ENCODE measurements at places on chromosomes 3 and 15.
A peak's percentile ranks its signal among the peaks of the same experiment; 100 is the strongest.

- H3K36me3 ChIP-seq: no peaks in the 10 kb centered on the region
- no peak for DNase-seq
- no peaks in the 10 kb centered on the region for H3K27me3 ChIP-seq
- H3K4me1 ChIP-seq: peaks cover 6% of the 10 kb centered on the region
- no peak overlapping the region for H3K27ac ChIP-seq
Measured at GRCh38 chr3:27511724-27512422, 27.7 kb upstream of the SLC4A7 start.

DNA sequence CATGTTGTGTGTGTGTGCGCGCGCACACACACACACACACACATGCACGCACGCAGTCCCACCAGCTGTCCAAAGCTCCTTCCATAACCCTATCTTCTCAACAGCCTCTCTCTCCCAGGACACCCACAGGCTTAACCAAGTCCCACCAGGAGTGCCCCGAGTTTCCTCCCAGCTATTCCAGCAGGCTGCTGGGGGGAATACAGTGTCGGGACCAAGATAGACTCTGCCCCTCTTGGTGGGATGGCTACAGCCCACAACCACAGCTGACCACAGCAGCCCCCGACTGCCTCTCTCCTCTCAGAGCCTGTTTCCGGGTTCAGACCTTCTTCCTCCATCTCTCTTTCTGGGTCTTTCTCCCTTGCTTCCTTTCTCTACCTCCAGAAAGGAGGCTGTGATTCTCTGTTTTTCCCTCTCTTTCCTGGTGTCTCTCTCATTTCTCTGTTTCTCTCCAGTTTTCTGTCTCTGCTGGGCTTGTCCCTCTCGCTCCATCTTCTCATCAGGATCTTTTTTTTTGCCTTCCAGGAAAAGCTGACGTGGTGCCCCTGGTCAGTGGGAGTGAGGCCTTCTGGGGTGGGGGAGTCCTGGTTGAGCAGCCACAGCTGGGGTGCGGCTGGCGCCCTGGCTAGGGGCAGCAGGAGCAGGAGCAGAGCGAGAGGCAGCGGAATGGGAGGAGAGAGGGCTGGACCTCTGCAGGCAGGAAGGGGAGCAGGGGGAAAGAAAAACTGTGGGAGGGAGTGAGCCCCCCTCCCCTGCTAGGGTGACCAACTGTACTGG, 3.3 kb upstream of the ISLR start:
- H3K27ac ChIP-seq: no peak overlapping the region
- no peak for DNase-seq
- no peaks in the 10 kb centered on the region for H3K36me3 ChIP-seq
- peaks cover 34% of the 10 kb centered on the region for H3K4me1 ChIP-seq
- no peak overlapping the region for H3K4me3 ChIP-seq

DNA sequence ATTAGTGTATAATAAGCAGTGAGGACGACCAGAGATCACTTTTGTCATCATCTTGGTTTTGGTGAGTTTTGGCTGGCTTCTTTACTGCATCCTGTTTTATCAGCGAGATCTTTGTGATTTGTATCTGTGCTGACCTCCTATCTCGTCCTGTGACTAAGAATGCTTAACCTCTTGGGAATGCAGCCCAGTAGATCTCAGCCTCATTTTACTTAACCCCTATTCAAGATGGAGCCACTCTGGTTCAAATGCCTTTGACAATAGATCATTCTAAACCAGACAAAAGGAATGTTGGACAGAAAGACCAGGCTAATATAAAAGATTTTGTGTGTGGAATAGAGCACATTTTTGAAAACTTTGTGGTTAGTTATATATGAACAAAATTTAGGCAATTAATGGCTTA, 618.5 kb upstream of the BCHE start:
- no peak overlapping the region for H3K27ac ChIP-seq
- no peak overlapping the region for H3K4me3 ChIP-seq
- no peak for DNase-seq
- no peaks in the 10 kb centered on the region for H3K27me3 ChIP-seq
- no peaks in the 10 kb centered on the region for H3K4me1 ChIP-seq

DNA sequence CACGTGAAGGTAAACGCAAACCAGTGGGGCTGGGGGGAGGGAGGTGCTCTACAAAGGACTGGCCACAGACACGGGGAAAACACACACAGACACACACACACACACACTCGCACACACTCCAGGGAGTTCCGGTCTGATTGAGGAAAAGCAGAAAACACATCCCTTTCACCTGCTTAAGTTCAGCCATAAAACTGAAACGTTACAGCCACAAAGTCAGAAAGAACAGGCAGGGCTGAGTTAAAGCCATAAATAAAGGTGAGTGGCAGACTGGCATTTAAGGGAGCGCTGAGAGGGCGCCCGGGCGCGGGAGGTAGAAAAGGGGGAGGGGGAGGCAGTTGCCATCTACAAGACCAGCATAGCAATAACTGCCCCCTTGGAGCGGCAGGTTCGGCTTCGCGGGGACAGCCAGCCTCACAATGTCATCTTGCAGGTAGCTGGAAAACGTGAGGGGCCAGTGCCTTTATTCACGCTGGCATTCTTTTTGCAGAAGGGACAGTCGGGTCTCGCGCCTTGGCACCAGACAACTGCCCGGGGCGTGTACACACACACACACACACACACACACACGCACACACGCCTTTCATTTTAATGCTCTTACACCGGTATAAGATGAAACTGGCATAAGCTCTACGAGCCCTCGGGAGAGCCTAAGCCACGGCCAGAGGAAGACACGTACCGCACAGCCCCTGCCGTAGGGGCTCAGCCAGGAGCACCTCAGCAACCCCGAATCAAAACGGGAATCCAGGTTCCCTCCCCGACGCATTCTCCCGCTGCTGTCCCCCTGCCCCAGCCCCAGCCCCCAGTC, 866 bp downstream of the TNIK start:
- no peaks in the 10 kb centered on the region for H3K27me3 ChIP-seq
- H3K4me3 ChIP-seq: peak overlapping the region; percentile 95
- H3K36me3 ChIP-seq: 0 out of 2 replicates have a peak, but pooled peaks cover 2% of the 10 kb centered on the region
- H3K4me1 ChIP-seq: peaks cover 28% of the 10 kb centered on the region

DNA sequence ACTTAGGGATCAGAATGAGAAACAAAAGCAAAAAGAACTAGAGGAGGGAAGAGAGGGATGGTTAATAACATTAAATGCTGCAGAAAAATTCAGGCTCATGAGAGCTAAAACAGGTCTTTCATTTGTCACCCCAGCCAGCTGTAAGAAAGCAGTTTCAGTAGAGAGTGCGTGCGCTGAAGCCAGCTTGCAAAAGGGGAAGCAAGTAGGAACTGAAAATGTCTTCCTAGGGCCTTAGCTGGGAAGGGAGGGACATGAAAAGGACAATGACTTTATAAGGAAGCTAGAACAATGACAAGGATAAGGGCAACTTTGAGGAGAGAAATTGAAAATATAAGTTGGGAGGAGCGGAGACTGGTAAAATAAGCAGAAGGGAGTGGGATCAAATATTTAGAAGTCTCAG, 3.1 kb downstream of the CIAO2A start:
- no peaks in the 10 kb centered on the region for H3K27me3 ChIP-seq
- no peak for DNase-seq
- no peak overlapping the region for H3K4me3 ChIP-seq
- H3K36me3 ChIP-seq: peaks cover 34% of the 10 kb centered on the region
- peaks cover 23% of the 10 kb centered on the region for H3K4me1 ChIP-seq
- peak overlapping the region; percentile 33 for H3K27ac ChIP-seq

GRCh38 chr3:27224197-27224596, 145.0 kb downstream of the NEK10 start:
- H3K27ac ChIP-seq: no peak overlapping the region
- peaks cover 11% of the 10 kb centered on the region for H3K4me1 ChIP-seq
- no peak overlapping the region for H3K4me3 ChIP-seq
- no peaks in the 10 kb centered on the region for H3K27me3 ChIP-seq
- no peaks in the 10 kb centered on the region for H3K36me3 ChIP-seq

DNA sequence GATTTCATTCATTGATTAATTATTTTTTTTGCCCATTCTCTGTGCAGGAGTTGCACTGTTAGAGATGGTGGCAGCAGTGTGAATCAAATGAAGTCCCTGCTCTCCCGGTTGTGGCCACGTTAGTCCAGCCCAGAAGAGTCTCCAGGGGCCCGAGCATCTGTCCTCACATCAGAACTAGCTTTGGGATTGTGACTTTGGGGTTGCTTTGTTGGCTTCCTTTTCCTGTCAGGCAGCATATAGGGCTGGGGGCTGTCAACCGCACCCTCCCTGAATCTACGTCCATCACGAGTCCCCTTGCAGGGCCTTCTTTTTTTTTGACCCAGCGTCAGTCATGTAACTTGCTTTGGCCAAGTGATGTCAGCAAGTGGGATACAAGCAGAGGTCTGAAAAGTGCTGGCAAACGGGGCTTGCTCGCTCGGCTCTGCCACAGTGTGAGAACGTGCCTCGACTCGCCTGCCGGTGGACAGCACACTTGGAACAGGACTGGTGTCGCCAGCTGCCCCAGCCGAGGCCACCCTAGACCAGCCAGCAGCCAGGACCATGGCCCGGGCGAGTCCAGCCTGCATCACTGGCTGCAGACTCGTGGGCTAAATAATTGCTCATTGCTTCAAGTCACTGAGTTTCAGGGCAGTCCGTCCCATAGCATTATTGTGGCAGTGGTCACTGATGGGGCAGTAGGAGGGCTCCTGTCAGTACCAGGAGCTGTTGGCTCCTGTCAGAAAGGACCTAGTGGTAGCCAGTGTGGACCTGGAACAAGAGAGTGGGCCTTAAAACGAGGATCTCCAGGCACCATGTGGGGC, 151.6 kb upstream of the MEF2A start:
- no peak overlapping the region for H3K4me3 ChIP-seq
- no peak overlapping the region for H3K27ac ChIP-seq
- H3K4me1 ChIP-seq: no peaks in the 10 kb centered on the region
- H3K36me3 ChIP-seq: no peaks in the 10 kb centered on the region
